ENCODE measurements at places on chromosomes 1 and 21.

- DNase-seq, result no peak
These were observed 766.5 kb upstream of the B3GALT2 start for GRCh38 chr1:193952778-193953374.

DNA sequence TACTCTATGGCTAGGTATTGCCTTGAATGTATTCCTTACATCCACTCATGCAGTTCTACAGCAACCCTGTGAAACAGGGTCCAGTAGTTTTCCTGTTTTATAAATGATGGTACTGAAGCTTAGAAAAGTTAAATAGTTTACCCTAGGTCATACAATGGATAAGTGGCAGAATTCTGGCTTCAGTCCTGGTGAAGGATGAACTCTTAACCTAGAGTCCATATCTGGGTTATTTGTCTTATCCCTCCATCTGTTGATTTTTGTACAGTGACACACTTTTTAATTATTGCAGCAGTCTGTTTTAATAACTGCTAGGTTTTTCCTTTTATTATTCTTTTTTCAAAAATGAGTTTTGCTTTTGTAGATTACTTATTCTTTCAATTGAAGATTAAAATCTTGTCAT, 263.9 kb downstream of the DNM3 start:
- DNase-seq, result no peak

DNA sequence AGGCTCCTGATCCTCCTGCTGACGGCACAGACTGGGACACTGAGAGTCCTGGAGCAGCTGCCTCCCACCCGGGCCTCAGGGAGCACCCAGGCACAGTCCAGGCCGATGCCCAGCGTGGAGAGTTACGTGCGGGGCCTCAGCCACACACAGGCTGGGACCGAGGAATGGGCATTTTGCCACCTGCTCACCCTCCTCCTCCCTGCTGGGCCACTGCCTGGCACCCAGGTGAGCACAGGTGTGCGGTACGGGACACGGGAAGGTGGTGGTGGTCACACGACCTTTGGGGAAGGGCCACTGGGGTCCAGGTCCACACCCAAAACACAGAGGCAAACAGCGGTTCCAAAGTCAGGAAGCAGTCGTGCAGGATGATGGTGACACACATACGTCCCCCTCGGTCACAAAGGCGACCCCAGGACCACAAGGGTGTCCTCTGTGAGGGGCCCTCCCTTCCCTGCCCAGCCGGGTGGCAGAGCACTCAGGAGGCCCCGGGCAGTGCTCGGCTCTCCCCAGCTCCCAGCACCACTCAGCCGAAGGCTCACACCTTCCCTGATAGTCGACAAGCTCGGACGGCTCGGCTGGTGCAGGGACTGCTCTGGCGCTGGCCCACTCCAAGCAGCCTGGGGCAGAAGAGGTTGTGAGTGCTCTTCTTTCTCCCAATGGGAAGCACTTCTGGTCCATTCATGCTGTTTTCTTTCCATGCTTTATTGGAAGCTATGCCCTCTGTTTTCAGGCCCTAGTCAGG, 14.3 kb downstream of the MORN1 start:
- DNase-seq, result no peak

- no peak for DNase-seq
These were observed 27.6 kb downstream of the PODN start for GRCh38 chr1:53089478-53090226.

- no peak for DNase-seq
These were observed 63.5 kb downstream of the CCDC185 start for GRCh38 chr1:223456747-223457146.

All from GM19239 (cell line).